ENCODE measurements at places on chromosomes 11 and 22. TPM values are rescaled to one million over a fixed set of nuclear protein-coding genes. Genes with fewer than 3 reads are reported as not detected.

DNA sequence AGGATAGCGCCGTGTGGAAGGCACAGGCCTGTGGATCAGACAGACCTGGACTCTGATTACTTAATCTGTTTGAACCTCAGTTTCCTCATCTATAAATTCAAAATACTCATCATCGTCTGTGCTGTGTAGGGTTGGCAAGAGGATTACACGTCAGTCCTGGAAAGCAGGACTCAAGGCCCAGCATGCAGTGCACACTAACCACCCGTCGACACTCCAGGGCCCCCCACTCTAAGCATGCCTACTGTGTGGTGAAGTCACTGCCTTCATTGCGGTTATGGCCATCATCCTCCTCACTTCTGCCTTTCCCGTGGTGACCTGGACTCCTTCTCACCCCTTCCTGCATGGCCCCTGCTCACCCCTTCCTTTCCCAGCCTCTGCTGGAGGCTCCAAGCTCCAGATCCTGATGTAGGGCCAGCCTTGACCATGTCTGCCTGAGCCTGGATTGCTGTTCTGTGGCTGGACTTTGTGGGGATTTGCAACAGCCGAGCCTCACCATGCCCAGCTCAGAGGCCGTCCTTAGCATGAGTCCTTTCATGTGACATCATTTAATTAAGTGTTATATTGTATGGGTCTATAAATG, 1158.0 kb downstream of the TBC1D22A start:
- no peak for DNase-seq

DNA sequence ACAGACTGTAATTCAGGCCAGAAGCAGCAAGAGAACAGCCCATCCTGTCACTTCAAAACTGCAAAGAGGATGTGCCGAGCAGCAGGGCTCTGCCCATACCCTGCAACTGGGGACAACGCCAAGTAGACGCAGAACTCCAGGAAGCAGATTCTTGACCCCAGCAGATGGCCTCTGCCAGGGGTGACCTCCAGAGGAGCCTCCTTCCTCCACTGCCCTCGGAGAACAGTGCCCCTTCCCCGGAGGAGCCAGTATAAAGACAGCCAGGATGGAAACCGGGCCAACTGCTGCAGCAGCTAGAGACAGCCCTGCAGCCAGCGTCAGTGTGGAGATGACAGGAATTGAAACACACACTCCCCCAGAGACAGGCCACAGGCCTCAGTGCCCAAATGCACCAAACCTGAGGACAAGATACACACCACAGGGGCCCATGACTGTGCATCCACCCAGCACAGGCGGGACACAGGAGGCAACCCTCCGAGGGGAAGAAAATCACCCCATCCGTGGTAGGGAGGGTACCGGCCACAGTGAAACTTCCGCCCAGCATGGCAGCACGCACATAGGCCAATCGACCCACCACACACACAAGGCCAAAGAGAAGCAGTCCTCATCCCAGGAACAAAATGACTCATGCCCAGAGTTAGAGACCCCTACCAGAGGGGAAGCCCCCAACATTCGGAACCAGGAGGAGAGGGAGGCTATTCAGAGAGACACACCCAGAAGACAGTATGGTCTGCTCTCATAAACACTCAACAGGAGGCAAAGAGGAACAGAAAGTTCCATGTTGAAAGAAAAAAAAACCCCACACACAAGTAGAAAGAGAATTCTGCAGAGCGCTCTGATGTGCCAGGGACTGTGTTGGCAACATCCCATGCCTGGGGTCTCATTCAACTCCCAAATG, 5.6 kb downstream of the AHNAK start:
- DNase-seq, result no peak

DNA sequence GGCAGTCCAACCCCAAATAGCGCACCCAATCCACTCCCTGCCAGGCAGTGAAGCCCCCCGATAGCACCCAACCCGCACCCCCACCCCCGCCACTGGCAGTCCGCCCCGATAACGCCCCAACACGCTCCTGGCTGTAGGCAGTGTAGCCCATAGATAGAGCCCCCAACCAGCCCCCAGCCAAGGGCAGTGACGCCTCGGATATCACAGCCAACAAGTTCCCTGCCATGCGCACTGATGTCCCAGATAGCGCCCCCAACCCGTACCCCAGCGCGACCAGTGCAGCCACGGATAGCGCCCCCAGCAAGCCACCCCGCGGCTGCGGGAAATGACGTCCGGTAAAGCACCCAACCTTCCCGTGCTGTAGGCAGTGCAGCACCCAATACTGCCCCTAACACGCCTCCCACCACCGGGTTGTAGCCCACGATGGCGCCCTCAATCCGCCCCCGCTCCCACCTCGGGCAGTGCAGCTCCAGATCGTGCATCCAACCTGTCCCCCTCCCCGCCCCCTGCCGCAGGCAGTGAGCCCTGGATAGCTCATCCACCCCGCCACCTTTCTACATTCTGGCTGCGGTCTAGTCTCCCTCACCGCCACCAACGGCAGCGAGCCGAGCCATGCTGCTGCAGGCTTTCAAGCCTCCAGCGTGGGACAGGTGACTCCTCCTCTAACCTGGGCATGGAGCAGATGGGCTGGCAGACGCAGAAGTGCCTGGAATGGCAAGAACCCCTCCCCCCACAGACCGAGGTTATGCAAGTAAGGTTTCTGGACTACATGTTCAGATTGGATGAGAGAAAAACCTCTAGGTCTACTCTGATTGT, 625 bp downstream of the RFPL2 start:
- no peak for DNase-seq

- no peak for DNase-seq
These were observed 15.2 kb upstream of the FCHSD2 start for GRCh38 chr11:73157101-73158010.

DNA sequence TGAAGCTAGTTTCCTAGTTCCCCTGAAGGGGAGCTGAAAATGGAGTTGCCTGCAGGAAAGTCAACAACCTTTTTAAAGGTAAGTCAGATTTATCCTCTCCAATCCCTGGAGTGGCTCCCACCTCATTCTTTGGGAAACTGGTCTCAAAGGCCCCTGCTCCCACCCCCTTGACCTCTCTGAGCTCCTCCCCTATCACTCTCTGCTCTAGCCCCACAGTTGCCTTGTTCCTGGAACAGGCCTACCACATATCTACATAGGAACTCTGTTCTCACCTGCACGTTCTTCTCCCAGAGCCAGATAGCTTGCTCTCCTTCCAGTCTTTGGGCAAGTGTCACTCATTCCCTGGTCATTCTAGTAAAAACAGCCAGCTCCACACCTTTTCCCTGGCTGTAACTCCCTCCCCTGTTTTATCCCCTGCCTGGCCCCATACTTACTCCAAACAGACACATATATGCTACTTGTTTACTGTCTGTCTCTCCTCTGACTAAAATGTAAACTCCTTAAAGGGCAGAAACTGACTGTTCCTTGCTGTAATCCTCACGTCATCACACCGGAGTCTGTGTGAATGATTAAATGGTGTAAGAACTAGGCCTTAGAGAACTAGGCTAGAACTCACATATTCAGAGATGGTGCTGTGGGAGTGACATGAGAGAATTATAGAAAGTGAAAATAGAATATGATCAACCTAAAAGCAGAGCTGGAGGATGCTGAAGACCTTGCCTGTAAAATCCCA, 53.3 kb downstream of the TCF20 start:
- DNase-seq, result no peak

CAPN5 gene
- 10.5 TPM for polyA plus RNA-seq

LINC01488 gene
- 0.08 TPM for polyA plus RNA-seq

MRGPRX3 gene
- polyA plus RNA-seq, result not detected
